CD4-positive, alpha-beta T cell treated with Interleukin-15 for 1 hour (primary cell): ENCODE measurements at places on chromosomes 16 and 17.
A peak's percentile ranks its signal among the peaks of the same experiment; 100 is the strongest.

- no peak for DNase-seq
These were observed 39.8 kb downstream of the KSR1 start for GRCh38 chr17:27496005-27496404.

DNA sequence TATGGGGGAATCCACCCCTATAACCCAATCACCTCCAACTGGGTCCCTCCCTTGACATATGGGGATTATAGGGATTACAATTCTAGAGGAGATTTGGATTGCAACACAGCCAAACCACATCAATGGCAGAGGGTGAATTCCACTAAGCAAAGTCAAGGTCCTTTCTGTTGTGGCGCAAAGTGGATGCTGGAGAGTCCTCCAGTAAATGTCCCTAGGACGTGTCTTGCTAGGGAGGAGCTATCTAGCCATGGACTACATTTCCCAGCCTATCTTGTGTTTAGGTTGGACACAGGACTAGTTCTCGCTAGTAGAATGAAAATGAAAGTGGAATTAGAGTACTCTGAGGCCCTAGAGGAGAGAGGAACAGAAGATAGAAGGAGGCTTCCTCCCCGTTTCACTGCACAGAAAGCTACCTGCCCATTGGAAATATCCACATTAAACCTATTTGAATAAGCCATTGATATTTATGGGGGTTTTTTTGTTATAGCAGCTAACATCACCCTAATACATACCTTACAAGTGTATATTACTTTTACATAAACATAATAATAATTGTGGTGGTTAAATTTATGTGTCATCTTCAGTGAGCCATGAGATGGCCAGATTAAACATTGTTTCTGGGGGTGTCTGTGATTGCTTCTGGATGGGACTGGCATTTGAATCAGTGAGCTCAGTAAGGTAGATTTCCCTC is 56.7 kb upstream of the ERCC4 start:
- no peak for DNase-seq

DNA sequence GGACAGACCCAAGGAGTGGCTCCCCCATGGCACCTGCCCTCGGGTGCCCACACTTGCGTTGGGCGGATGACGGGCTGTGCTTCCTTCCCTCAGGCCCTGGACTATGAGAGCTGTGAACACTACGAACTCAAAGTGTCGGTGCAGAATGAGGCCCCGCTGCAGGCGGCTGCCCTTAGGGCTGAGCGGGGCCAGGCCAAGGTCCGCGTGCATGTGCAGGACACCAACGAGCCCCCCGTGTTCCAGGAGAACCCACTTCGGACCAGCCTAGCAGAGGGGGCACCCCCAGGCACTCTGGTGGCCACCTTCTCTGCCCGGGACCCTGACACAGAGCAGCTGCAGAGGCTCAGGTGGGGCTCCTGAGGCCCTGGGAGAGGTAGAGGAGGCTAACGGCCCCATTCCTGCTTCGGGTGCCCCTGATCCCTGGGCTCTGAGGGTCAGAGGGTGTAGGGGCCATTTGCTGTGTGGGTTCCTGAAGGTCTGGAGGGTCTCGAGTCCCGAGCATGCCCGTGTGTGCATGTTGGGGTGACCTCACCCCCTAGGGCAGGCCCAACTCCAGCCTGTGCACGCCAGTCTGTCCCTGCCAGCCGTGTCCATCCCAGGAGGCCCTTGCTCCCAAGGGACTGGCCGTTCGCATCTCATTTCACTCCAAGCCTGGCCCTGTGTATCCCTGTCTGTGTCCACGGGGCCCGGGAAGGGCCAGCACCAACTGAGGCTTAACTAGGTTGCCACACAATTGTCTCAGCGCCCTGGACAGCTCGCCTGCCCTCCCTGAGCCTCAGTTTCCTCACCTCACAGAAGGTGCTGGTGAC is 10.0 kb downstream of the SLC22A31 start:
- DNase-seq = no peak

DNA sequence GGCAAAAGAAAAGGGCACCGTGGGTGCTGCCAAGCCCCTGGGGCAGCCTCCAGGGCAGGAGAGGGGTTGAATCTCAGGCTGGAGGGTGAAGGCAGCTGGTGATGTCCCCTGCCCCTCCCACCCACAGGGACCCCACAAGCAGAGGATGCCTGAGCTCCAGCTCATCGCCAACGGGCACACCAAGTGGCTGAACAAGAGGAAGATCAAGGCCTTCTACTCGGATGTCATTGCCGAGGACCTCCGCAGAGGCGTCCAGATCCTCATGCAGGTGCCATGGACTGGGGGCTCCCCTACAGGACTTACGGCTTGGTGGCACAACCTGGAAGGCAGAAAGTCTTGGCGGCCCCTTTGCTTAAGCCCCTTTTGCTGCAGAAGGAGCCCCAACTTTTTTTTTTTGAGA is 21.8 kb downstream of the SLC12A3 start:
- DNase-seq = no peak

GRCh38 chr16:66587881-66588600 is 8.8 kb downstream of the CMTM2 start:
- DNase-seq = no peak

- DNase-seq = no peak
These were observed at the start of gene NOD2 for GRCh38 chr16:50692999-50693781. NOD2 (plus strand) TSS chr16:50693606; CDS start chr16:50699496, 5,890 bp downstream.

DNA sequence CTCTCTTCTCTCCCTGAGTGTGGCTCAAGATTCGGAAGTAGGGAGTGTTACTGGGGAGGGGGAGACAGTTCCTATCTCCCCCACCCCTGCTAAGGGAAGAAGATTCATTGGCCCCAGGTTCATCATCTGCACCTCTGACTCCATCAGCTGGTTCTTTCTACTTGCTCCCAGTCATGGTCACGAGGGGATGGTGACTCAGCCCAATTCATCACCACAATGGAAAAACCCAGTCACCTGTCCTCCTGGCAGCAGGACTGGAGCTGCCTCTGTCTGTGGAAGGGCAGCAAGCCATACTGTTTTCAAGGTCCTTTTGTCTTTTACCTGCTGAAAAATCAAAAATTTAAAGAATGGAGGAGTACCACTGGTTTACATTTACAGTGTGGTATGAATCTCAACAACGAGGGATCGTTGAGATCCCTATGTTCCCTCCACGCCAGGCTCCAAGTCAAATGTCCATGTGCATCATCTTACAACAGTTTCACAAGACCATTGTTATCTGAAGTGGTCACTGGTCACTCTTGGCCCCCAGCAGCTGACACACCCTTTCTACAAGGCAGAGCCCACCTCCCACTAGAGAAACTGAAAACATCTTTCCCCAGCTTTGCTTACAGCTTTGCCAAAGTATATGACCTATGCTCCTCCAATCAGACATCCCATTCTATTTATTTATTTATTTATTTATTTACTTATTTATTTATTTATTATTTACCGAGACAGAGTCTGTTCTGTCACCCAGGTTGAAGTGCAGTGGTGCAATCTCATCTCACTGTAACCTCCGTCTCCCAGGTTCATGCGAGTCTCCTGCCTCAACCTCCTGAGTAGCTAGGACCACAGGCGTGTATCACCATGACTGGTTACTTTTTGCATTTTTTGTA is 40.4 kb upstream of the NDRG4 start:
- no peak for DNase-seq

DNA sequence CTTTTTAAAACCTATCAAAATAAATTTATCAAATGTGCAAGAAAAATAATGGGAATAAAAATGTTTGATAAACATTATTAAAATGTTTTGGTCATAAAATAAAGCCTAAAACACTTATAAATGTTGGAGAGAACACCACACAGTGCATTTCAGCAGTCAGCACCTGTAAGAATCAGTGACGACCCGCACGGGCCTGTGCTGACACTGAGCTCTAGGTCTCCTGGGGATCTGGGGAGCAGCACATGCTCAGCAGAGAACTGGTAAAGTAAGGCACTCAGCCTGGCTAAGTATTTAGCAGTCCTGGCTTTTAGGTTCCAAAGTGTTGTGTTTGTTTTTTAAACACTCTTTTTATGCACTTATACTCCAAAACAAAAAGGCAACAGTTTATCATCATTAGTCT is 46.9 kb downstream of the HELZ start:
- no peak for DNase-seq

GRCh38 chr16:47213761-47214440 is 70.2 kb upstream of the NETO2 start:
- no peak for DNase-seq

- no peak for DNase-seq
These were observed 205.1 kb upstream of the ELAC2 start for GRCh38 chr17:13222975-13223374.

DNA sequence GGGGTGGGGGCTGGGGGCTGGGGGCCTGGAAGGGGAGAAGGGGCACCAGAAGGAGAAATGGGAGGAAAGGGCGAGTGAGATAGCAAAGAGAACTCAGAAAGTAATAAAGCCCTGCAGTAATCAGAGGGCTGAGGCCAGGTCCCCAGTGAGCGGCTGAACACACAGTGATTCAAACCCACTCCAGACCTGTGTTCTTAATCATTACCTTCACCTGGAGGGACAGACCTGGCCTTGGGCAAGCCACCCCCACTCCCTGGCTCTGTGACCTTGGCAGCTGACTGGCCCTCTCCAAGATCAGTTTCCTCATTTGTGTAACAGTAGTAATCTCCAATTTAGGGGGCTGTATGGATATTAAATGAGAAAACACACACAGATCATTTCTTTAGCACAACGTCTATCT is 150.4 kb downstream of the WWOX start:
- DNase-seq = no peak

DNA sequence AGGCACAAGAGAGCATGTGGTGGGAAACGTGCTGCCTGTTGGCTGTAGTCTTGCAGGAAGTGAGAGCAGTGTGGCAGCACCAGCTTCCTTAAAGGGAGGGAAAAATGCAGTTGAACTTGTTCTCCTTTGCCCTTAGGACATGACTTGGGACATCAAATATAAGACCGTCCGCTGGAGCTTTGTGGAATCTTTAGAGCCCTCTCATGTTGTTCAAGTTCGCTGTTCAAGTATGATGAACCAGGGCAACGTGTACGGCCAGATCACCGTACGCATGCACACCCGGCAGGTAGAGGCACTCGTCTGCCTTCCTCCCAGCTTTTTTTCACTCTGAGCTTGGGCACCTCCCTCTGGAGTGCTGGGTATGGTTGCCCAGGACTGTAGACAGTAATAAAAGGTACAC is 23.3 kb downstream of the GPR179 start:
- no peak for DNase-seq

DNA sequence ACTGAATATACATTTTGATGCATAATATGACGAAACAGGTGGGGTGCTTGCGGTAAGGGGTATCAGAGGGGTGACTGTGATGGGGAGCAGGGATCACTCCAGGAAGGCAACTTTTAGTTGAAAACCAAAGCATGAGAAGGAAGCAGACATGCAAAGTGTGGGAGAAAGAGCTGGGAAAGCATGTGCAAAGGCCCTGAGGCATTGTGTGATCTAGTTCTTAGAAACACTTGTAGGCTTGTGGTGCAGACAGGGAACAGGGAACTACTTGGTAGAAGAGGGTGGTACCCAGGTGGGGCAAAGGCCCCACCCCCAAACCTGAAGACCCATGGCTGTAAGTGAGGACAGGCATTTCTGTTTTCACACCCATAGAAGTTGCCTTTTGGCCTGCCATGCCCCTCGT is 459.9 kb upstream of the EEF2KMT start:
- no peak for DNase-seq

GRCh38 chr17:28081467-28081866 is 39.0 kb downstream of the NLK start:
- no peak for DNase-seq

DNA sequence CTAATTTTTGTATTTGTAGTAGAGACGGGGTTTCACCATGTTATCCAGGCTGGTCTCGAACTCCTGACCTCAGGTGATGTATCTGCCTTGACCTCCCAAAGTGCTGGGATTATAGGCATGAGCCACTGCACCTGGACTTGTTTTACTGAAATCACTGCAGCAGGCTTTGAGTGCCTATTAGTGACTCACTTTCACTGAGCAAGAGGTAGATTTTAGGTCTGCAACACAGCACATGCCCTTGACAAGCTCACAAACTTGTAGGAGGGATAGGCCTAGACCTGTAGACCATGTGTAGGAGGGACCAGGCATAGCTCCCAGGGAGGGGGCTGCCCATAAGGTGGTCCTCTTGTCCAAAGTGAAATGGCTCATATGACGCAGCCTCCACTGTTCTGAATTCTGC is 27.0 kb upstream of the RPTOR start:
- DNase-seq = no peak

- DNase-seq = peak; percentile 44
These were observed 19.4 kb downstream of the CEP295NL start for GRCh38 chr17:78883533-78884131.

- DNase-seq = no peak
These were observed 4.2 kb upstream of the ARHGAP27 start for GRCh38 chr17:45436625-45437464.

GRCh38 chr16:51407199-51407598 is 256.1 kb upstream of the SALL1 start:
- DNase-seq = no peak

GRCh38 chr16:87203060-87203656 is 114.0 kb downstream of the C16orf95 start:
- DNase-seq = no peak

DNA sequence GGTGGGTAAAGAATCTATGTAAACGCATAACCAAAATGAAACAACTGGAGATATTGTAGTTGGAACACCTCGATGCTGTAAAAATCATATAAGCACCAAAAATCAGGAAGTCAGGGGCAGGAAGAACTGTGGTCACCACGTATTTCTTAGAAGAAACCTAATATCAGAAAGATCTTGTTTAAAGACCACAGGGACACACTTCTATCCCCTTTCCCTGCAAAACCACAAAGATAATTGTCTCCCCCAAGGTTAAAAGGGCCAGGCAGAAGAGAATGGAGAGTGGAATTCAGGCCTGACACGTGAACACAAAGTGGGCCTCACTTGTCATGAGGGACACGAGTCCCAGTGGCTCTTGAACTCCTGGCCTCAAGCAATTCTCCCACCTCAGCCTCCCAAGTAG is 68.1 kb downstream of the GSG1L start:
- no peak for DNase-seq

DNA sequence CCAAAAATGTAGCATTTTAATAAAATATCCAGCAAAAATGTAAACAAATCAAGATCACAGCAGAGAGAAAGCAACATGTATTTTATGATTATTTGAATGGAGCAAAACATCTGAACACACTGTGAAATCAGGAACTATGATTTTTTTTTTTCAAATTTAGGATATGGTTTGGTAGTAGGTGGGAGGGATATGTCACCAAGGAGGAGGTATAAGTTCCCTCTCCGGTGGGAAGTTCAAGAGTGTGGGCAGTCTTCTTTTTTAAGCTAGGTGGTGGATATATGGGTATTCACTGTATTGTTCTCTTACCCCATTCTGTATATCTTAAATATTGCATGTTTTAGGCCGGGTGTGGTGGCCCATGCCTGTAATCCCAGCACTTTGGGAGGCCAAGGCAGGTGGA is 10.2 kb downstream of the CDR2 start:
- DNase-seq = no peak
